ENCODE measurements at places on chromosomes 12 and 14.

DNA sequence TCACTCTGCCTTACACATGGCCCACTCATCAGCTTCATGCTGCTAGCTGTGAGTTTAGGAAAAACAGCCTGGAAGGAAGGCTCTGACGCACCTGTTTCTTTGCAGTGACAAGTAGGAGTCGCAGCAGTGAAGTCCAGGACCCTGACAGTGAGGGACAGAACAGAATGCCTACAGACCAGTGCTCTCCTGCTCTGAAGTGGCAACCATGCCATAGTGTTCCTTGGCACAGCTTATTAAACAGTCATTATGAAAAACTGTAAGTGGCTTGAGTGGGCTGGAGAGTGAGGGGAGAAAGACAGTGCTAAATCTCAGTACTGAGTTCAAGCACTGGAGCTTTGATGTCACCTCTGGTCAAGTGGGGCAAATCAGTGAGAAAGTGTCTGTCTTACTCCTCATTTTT is 61.7 kb downstream of the MYRFL start:
- no peak for DNase-seq

DNA sequence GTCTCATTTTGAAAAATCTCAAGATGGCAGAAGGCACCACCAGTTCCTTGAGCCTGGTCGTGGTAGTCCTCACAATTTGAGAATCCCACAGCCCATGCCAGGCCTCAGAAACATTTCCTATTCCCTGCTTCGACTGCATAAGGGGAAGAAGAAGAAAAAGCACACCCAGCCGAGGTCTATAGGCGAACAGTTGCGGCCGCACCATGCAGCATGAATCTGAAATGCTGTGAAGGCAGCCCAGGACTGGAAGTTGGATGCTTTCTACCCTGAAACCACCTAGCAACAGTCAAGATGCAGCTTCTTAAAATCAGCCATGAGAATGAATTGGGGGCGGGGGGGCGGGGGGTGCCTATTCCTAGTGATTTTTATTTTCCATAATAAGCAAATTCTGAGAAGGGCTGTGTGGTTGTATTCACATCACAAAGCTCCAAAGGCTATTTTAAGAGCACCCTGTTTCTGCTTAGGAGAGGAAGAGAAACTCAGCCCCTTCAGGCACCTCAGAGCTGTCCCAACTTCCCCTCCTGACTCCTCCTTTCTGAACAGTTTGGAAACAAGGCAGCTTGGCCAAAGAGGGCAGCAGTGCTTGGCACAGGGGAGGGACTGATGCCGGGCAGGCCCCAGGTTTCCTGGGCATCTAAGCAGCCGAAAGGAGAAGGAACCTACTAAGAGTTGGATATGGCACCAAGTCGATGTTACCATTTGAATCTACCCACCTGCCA is 172.5 kb upstream of the FOXN3 start:
- DNase-seq: no peak

- DNase-seq: no peak
Measured at GRCh38 chr12:19947344-19947743, 421.0 kb upstream of the PDE3A start.

- peak; percentile 3 for DNase-seq
Measured at GRCh38 chr14:105933238-105933637, 406.9 kb downstream of the TMEM121 start.

DNA sequence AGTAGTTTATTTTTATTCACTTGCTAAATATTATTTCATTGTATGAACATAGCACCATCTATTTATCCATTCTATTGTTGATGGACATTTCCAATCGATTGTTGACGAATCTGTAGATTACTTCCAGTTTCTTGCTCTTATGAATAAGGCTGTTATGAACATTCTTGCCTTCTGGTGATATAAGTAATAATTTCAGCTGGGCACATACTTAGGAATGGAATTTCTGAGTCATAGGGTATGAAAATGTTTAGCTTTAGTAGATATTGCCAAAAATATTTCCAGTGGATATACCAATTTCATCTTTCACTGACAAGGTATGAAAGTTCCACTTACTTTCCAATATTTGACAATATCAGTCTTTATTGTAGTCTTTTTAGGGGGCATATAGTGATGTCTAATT is 468.5 kb downstream of the ETNK1 start:
- DNase-seq: no peak

- no peak for DNase-seq
Measured at GRCh38 chr12:53744751-53745150, 7.0 kb downstream of the CISTR start.

GRCh38 chr12:27083861-27084394 is 1.6 kb upstream of the C12orf71 start:
- no peak for DNase-seq

GRCh38 chr12:93922583-93923006 is 225.8 kb upstream of the PLXNC1 start:
- no peak for DNase-seq

DNA sequence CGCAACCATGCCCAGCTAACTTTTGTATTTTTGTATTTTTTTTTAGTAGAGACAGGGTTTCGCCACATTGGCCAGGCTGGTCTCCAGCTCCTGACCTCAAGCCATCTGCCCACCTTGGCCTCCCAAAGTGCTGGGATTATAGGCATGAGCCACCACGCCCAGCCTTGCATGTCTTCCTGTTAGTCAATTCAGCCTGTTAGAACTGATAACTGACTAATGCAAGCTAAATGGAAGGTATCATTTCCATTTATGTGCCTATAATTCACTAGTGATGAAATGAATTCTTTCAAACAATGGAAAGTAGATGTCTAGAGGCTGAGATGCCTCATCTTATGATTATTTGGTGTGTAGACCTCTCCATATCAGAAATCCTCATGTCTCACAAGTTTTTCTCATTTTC is 37.3 kb upstream of the DIP2B start:
- DNase-seq: no peak

GRCh38 chr12:46777587-46777986 is 48.2 kb downstream of the SLC38A4 start:
- no peak for DNase-seq

- DNase-seq: no peak
Measured at GRCh38 chr12:27936196-27936595, 36.3 kb downstream of the PTHLH start.

DNA sequence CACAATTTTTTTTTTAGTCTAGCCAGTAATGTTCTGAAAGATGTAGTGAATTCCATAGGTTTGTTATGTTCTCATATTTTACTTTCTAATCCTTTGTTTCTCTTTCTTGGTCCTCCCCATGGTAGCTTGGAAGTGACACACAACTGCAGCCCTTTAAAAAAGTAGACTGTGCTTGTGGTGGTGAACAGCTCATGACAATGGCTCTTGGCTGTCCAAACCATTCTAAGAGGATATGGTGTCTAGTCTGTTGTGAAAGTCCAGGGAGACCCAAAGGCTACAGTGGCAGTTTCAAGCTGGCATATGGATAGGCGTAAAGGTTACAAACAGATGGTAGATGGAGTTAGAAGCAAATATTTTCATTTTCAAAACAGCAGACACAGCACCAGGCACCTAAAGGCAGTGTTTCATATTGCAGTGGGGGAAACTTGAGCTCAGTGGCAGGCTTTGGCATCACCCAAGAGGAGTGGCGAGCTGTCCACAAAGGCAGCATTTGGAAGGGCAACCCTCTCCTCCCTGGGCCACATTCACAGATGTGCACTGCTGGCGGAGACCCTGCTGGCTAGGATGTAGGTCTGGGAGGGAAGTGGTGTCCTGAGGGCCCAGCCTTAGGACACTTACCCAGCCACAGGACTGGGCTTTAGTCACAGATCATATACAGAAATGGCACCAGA is 102.1 kb downstream of the DYRK2 start:
- DNase-seq: no peak

DNA sequence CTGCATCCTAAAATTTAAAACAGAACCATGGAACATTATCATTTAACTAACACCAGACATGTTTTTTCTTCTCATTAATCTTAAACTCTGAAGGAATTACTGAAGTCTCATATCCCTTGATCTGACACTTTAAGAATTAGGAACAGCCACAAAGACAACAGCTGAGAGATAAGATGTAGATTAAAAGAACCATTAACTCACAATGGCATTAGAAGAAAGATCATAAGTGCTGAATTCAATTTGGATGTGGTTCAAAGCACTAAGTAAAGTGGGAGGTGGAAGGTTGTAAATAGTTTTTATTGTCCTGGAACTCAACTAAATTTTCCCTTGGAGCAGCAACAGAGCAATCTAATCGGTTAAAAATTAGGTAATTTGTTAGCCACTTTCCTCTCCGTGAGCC is 199.0 kb upstream of the ATP2B1 start:
- no peak for DNase-seq

- DNase-seq: no peak
Measured at GRCh38 chr12:88638966-88639760, 58.9 kb upstream of the KITLG start.

DNA sequence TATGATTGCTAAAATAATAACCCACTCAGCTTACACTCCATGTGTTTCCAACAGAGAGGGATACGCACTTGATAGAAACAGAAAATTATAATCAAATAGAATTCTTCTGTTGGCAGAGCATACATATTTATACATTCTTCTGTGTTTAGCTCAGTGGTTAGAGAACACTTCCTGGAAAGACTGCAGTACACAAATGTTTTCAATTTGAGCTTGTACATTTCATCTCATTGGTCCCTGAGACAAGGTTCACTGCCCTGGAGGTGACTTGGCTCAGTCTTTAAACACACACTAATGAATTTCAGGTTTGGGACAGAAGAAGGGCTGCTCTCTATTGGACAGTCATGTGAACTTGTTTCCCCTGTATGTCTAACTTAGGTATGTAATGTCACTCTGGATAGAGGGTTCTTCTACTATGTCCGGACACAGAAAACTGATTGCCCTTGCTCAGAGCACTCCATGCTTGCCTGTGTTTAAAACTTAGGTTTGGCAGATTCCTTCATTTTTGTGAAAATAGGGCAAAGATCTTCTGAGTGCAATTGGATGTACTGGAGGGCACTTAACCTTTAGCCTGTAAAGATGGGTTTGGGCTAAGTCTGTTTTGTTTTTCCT is 22.9 kb downstream of the PROX2 start:
- DNase-seq: no peak

DNA sequence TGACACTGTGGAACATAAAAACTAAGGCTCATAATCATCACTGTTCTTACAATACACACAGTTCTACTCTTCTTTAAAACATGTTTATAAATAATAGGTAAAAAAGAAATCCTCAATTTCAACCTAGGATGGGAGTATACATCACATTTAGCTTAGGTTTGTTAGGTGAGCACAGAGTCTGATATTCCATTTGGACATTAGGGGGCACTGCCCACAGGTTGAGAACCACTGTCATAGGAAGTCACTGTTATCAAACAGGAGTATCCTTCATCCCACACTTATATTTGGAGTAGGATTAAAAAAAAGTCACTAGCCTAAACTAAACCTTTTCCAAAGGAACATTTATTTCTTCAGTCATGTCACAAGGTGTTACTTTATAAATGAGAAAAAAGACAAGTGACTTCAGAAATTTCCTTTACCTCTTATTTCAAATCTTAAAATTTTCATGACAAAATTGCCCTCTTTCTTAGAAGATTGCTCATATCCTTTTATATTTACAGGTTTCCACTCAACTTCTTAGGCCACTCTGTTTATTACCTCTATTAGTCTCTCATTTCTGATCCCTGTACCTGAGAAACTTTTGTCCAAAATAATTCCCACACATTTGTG is 240.6 kb downstream of the CPNE8 start:
- peak; percentile 73 for DNase-seq

GRCh38 chr14:24775950-24776349 is 142.0 kb upstream of the GZMB start:
- DNase-seq: peak; percentile 60

- peak; percentile 0 for DNase-seq
Measured at GRCh38 chr12:64418209-64418608, 14.0 kb downstream of the XPOT start.

GRCh38 chr12:52525661-52526499 is 5.7 kb upstream of the KRT5 start:
- peak; percentile 40 for DNase-seq

- DNase-seq: peak; percentile 86
Measured at GRCh38 chr12:13135371-13136178, 32.1 kb upstream of the GSG1 start.

- no peak for DNase-seq
Measured at GRCh38 chr12:11307143-11307542, 3.1 kb downstream of the PRB4 start.

DNA sequence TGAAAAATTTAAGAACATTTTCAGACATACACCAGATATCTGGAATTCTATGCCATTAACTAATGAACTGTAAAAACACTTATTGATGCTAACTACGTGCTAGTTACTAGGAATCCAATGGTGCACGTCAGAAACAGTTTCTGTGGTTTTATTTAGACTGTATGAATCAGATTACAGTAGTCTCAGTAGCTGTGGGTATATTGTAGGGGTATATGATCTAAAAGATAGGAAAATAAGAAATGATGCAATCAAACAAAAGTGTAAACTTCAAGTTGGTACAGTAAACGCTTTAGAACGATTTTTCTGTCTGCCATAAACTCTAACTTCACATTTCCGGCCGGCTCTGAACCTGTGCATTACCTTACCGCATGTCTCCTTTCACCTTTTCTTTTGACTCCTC is 2.3 kb downstream of the ABCC9 start:
- no peak for DNase-seq

DNA sequence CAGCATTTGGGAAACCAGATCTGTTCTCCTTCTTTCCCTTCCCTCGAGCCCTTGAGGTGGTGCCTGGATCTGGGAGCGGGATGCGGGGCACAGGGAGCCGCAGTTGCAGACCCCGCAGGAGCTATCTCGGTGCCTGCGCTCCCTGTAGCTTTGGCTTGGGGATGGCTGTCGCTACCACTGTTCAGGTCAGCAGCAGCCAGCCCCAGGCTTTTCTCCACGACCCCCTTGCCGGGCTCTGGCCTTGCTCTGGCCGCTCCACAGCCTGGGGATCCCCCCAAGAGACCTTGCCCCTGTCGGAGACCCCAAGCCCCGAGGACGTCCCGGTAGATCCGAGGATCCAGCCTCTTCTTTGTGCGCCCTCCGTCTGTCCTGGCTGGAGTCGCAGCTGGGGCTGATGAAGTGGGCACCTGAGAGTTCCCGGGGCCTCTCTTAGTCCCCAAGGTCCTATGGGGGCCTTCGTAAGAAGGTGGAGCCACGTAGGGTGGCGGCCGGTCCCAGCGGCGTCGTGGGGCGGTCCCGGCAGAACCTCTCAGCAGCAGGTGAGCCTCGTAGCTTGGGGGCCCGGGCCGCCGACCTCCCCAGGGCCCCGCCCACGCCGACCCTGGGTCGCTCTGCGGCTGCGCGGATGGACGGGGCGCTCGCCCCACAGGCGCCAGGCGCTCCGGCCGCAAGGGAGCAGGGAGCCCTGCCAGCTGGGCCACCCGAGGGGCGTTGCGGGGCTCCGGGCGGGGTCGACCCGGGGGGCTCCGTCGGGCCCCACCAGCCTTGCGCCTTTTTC is 1.3 kb downstream of the DDN start:
- DNase-seq: peak; percentile 90
